ENCODE measurements at places on chromosomes 12 and 14. TPM values are rescaled to one million over a fixed set of nuclear protein-coding genes. Genes with fewer than 3 reads are reported as not detected.

Gene BICDL1
- not detected for total RNA-seq

Gene RIN3
- total RNA-seq, result 30.3 TPM

DNA sequence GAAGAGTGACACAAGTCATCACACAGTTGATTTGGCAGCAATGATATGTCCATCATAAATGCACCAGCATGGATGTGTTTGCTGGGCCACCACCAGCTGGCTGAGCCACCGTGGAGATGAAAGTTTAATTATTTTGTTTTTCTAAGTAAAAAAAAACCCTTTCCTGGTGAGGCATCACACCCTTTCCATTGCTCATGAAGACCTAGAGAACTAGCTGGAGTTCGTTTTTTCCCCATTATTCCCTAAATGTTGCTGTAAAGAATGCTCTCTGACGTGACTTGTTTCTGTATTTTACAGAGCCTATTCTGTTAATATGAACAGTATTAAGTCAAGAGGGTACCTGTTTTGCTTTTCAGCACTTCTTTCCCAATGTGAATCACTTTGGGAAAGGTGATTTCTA, 257.9 kb downstream of the MSRB3 start:
- DNase-seq, result no peak
- peaks cover 10% of the 10 kb centered on the region for H3K4me1 ChIP-seq
- no peaks in the 10 kb centered on the region for H3K27me3 ChIP-seq
- H3K27ac ChIP-seq, result peak overlapping the region; percentile 71
- no peaks in the 10 kb centered on the region for H3K36me3 ChIP-seq

Gene PTGER2
- total RNA-seq, result 1.9 TPM

- no peak overlapping the region for H3K4me3 ChIP-seq
- no peak overlapping the region for H3K27ac ChIP-seq
- H3K36me3 ChIP-seq, result no peaks in the 10 kb centered on the region
- DNase-seq, result no peak
These were observed 463.0 kb downstream of the AACS start for GRCh38 chr12:125528281-125528680.

Gene FRS2
- total RNA-seq, result 37.7 TPM

DNA sequence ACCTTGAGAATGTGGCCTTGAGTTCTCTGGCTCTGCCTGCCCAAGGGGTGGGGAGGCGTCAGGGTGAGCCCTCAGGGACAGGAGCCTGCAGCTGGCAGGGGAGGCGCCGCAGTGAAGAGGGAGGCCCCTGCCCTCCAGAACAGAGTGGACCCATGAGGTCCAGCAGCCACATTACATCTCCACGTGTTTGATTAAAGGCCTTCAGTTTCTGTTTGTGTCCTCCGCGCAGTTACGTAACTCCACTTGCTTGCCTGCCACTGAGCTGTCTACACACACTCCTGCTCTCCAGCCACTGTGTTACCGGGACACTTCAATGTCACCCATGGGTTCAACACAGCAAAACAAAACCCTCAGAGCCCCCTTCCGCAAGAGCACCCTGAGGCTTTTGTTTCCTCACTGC, 70.4 kb downstream of the CHGA start:
- H3K27ac ChIP-seq, result no peak overlapping the region
- H3K27me3 ChIP-seq, result no peaks in the 10 kb centered on the region
- H3K36me3 ChIP-seq, result no peaks in the 10 kb centered on the region
- no peak for DNase-seq

DNA sequence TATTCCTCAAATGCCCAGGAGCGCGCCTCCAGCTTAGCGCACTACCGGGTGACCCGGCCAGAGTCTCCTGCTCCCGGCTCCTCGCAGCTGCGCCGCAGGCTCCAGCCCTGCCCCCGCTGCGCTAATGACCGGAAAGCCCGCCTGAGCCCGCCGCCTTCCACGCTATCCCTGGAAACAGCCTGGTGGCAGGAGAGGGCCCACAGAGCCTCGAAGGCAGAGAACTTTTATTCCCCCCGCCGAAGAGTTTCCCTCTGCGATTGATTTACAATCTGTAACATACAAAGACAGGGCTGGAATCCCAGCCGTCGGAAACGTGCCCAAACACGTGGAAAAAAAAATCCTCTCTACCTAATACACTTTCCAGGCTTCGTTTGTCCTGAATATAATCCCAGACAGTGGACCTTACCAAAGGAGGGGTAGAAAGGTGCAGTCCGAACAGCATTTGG, 1.5 kb downstream of the COL2A1 start:
- H3K36me3 ChIP-seq, result no peaks in the 10 kb centered on the region
- H3K27me3 ChIP-seq, result peaks cover 12% of the 10 kb centered on the region
- H3K4me1 ChIP-seq, result peaks cover 14% of the 10 kb centered on the region
- no peak overlapping the region for H3K27ac ChIP-seq
- no peak for DNase-seq

Gene CARMIL3
- not detected for total RNA-seq

DNA sequence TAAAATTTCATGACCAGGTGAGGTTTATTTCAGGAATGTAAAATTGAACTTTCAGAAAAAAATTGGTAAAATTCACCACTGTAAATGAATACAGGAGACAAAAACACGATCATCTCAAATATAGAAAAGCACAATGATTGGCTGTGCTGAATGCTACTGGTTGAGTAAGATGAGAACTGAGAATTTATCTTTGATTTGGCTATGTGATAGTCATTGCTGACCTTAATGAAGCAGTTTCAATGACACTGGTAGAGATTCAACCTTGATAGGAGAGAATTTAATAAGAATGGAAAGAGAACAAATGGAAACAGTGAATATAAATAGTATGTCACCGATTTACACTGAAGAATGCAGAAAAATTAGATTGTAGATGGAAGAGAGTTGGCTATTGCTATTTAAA, 6.4 kb upstream of the PMCH start:
- H3K27ac ChIP-seq, result no peak overlapping the region
- no peaks in the 10 kb centered on the region for H3K27me3 ChIP-seq
- H3K4me1 ChIP-seq, result no peaks in the 10 kb centered on the region
- H3K4me3 ChIP-seq, result no peak overlapping the region
- no peaks in the 10 kb centered on the region for H3K36me3 ChIP-seq

GRCh38 chr12:47216150-47216677, 136.5 kb upstream of the AMIGO2 start:
- H3K4me3 ChIP-seq, result no peak overlapping the region
- no peaks in the 10 kb centered on the region for H3K4me1 ChIP-seq
- no peak for DNase-seq
- no peaks in the 10 kb centered on the region for H3K27me3 ChIP-seq

DNA sequence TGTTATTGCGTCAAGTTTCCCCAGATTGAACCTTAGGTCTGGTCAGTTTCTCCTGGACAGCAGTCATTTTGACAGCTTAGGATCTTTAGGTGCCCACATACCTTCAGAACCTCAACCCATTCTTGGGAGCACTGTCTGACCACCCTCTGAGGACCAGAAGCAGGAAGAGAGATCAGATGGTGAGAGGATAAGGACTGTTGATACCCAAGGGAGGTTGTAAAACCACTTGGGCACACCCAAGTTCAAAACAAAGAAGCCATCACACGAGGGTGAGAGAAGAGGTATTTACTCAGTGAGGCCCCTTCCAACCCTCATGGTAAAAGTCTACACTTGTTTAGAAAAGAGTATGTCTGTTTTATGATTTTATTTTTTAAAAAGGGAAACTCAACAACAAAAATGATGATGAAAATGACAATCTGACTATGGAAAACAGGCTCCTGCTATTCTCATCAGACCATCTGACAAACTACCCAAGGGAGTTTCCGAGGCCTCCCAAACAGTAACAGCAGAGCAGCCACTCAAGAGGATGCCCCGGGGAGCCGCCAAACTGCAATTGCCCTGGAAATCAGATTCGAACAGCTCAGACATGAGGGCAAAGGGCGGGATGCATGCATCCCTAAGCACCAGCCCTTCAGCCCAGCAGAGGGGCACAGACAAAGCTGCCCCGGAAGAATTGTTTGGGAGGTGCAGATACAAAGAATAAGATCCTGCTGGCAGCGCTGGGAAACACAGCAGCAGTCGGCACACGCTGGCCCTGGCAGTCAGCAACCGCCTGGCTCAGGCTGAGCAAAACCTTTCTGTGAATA, 162.6 kb upstream of the PLEKHG7 start:
- no peak for DNase-seq
- no peaks in the 10 kb centered on the region for H3K36me3 ChIP-seq
- H3K27me3 ChIP-seq, result no peaks in the 10 kb centered on the region
- H3K4me3 ChIP-seq, result no peak overlapping the region
- no peaks in the 10 kb centered on the region for H3K4me1 ChIP-seq

GRCh38 chr12:106271575-106272505, 24.0 kb upstream of the CKAP4 start:
- H3K27me3 ChIP-seq, result no peaks in the 10 kb centered on the region
- no peaks in the 10 kb centered on the region for H3K36me3 ChIP-seq
- H3K4me1 ChIP-seq, result no peaks in the 10 kb centered on the region
- H3K4me3 ChIP-seq, result no peak overlapping the region

DNA sequence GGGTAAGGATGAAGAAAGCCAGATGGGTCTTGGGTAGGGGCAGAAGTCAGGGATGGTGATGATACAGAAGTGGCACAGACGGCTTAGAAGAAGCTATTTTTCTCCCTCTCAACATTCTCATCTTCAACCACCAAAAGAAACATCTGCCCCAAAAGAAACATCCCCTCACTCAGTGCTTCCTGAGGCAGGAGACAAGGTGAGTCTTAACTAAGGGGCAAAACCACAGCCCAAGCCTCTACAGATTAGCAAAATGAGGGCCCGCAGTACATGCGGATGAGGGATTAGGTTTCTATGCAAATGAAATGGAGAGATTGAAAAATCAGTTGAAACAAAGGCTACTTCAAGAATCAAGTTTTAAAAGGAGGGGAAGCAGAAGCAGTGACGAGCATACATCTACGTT, 241.3 kb upstream of the CCDC196 start:
- H3K27ac ChIP-seq, result no peak overlapping the region
- H3K27me3 ChIP-seq, result no peaks in the 10 kb centered on the region

Gene ANO4
- total RNA-seq, result 0.11 TPM

Gene CCNK
- 21.9 TPM for total RNA-seq

- no peaks in the 10 kb centered on the region for H3K36me3 ChIP-seq
- no peaks in the 10 kb centered on the region for H3K4me1 ChIP-seq
- no peak overlapping the region for H3K27ac ChIP-seq
- DNase-seq, result no peak
- H3K4me3 ChIP-seq, result no peak overlapping the region
These were observed 37.5 kb downstream of the WIF1 start for GRCh38 chr12:65083581-65083980.

Gene RTL1
- total RNA-seq, result not detected

DNA sequence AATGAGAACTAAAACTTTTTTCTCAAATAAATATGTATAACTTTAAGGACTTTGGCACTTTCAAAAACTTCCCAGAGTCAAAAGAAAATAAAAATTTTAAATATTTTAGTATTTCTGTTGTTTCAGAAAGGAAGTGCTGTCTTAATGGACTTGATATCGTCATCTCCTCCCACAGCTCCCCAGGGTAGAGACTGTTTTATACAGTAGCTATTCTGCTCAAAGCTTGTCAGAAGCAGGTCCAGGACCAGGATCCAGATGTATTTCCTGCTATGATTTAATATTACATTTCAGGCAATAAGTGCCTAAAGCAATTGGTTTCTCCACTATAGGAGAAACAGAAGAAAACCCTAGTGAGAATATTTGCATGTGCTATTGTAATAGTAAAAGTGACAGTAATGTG, 218.5 kb upstream of the G2E3 start:
- no peaks in the 10 kb centered on the region for H3K4me1 ChIP-seq
- no peaks in the 10 kb centered on the region for H3K36me3 ChIP-seq
- DNase-seq, result no peak
- no peak overlapping the region for H3K27ac ChIP-seq
- H3K4me3 ChIP-seq, result no peak overlapping the region

Gene C14orf119
- 2.2 TPM for total RNA-seq

Gene CLEC14A
- 192 TPM for total RNA-seq

GRCh38 chr14:32303865-32304264, 25.2 kb upstream of the AKAP6 start:
- H3K36me3 ChIP-seq, result no peaks in the 10 kb centered on the region
- no peak overlapping the region for H3K4me3 ChIP-seq
- no peak for DNase-seq
- H3K4me1 ChIP-seq, result no peaks in the 10 kb centered on the region
- no peak overlapping the region for H3K27ac ChIP-seq

DNA sequence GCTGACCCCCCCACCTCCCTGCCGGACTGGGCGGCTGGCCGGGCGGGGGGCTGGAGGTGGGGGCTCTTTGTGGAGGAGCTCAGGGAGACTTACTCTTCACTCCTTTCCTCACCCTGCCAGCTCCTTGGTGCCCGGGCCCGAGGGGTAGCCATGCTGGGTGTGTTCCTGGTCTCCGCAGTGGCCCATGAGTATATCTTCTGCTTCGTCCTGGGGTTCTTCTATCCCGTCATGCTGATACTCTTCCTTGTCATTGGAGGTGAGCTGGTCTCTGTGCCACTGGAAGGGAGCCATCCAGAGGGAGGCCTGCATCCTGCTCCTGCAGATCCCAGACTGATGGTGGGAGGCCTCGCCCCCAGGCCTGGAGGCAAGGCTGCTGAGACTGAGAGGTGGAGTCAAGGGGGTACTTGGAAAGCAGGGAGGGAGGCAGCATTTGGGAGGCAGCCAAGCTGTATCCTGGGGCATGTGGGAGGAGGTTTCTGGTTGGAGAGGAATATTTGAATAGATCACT, 19.7 kb downstream of the SOAT2 start:
- H3K27ac ChIP-seq, result no peak overlapping the region
- no peaks in the 10 kb centered on the region for H3K4me1 ChIP-seq
- no peak for DNase-seq
- no peaks in the 10 kb centered on the region for H3K27me3 ChIP-seq

- H3K4me3 ChIP-seq, result no peak overlapping the region
- no peaks in the 10 kb centered on the region for H3K36me3 ChIP-seq
- H3K27ac ChIP-seq, result no peak overlapping the region
These were observed 31.3 kb upstream of the ANP32D start for GRCh38 chr12:48441069-48441468.

Gene CLEC4D
- total RNA-seq, result not detected

DNA sequence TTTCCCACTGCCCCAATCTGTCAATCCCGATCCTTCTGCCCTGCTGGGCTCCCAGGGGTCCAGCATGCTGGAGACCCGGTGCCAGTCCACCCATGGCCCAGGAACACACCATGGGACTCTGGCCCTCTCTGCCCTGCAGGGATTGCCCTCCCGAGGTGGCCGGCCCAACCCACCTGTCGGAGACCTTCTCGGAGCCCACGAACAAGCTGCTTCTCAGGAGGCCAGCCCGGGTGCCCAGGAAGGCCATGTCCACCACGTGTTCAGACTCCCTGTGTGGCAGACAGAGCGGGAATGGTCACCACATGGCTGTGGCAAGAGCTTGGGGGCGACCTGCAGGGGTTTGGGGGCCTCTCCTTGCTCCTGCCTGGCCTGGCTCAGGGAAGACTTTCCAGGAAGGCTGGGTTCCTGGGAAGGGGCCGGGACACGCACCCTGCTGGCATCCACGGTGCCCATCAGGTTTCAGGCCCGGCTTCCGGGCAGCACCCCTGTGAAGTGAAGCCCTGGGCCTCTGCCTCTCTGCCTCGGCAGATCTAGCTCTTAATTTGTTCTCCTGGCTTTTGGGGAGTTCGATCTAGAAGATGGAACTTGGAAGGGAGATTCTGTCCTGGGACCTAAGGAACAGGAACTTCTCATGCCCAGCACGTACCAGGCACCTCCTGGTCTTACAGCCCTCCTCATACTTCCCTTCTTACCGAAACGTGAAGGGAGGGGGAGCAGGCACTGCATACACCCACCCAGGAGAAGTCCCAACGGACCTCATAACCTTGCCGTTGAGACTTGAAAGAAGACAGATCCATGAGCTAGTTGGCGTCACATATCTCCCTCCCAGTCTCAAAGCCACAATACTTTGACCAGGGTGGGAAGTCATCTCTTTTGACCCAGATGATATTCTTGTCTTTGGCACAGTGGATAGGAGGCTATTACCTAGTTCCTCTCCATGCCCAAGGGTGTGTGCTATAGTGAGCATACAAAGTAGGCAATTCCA, 26.3 kb downstream of the LRTM2 start:
- no peaks in the 10 kb centered on the region for H3K36me3 ChIP-seq
- no peaks in the 10 kb centered on the region for H3K27me3 ChIP-seq
- peak; percentile 54 for DNase-seq
- H3K27ac ChIP-seq, result no peak overlapping the region
- no peak overlapping the region for H3K4me3 ChIP-seq

Gene BORCS5
- total RNA-seq, result 3.0 TPM
